Stomach (tissue), 19 donors: ENCODE measurements at places on chromosomes 11 and 22. TPM values are rescaled to one million over a fixed set of nuclear protein-coding genes. Genes with fewer than 3 reads are reported as not detected.

Gene PNPLA5
- polyA plus RNA-seq, result not detected

Gene OR5P2
- polyA plus RNA-seq, result not detected

Gene PIK3IP1
- 7.6 TPM for polyA plus RNA-seq

Gene RAC2
- polyA plus RNA-seq, result 23.8 TPM

Gene HTR3A
- 0.30 TPM for polyA plus RNA-seq

Gene CFAP300
- polyA plus RNA-seq, result 1.2 TPM

Gene ANKRD13D
- polyA plus RNA-seq, result 18.5 TPM

Gene SPDYC
- polyA plus RNA-seq, result not detected
